DMS79 (cell line): ENCODE measurements at places on chromosomes 1 and 21.

DNA sequence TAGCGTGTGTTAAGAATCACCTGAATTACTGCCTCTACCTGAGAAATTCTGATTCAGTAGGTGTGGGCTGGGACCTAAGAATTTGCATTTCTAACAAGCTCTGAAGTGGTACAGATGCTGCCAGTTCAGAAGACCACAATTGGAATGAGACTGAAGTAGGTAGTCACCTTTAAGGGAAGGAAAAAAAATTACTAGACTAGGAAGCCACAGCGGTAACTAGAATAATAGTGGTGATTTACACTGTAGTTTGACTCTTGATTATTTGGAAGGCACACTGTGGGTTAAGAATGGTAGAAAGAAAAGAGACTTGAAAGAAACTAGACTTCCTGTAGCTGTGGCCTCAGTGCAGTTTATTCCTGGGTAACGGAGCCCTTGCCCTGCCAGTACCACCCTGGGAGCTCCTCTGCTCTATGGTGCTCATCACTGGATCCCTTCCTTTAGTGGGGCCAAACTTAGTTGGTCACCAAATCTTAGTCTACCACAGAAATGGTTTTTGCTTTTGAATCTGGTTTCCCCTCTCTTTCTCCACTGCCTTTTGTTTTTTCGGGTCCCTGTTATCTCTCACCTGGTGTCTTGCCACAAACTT, 43.6 kb downstream of the ARID1A start:
- DNase-seq, result no peak

- DNase-seq, result no peak
Measured at GRCh38 chr1:28045777-28046176, 42.6 kb downstream of the EYA3 start.

DNA sequence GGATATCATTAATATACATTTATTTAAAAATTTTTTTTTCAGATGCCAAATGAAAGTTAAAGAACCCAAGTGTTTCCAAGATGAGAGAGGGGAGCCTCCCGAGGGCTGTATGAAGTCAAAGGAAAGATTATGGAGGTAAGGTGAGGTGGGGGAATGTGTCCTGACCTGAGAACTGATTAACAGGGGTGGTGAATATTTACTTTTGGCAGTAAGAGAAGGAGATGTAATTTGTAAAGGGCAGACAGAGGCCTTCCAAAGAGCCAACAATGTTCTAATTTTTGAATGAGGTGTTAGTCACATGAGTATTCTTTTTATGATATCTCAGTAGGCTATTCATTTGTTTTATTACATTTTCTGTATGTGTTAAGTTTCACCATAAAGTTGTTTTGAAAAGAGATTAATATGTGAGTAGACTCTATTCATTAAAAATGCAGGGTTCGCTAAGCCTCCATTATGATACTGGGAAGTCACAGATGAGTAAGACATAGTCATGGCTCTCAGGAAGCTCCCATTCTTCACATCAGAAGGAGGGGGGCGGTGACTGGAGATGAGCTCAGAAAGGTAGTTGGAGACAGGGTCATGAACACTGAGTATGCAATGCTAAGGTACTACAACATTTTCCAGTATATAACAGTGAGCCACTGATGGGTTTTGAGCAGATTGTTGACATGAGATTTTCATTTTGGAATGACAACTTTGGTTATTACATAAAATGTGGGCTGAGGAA, 62.4 kb upstream of the TNFSF18 start:
- DNase-seq, result no peak

GRCh38 chr1:89590341-89591080, 42.4 kb upstream of the LRRC8C start:
- DNase-seq, result no peak

DNA sequence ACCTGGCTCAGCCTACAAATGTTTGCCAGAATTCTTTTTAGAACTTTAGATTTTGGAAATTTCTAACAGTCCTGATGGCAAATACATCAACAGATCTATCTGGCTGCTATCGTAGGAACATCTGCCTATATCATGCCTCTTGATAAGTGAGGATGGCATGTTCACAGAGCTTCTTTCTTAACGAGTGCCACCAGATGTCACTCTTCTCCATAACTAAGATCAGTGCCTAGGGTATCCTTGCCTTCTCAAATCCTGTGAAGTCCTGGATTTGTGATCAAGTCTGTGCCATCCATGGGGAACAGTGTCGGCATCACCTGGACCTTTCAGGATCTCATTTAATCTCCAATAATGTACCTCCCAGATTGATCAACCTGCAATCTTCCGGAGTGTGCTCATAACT, 36.5 kb upstream of the CD5L start:
- no peak for DNase-seq

DNA sequence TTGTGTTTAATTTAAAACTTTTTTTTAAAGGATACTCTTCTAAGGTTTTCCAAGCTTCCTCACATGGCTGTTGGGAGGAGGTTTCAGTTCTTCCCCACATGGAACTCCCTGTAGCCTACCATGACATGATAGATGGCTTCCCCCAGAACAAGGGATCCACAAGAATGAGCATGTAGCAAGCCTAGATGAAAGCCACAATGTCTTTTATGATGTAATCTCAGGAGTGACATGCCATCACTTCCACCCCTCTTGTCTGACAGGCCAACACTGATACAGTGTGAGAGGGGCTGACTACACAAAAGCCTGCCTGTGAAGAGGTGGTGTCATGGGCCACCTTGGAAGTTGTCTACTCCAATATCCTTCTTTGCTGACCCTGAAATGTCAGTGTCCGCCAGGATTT, 32.0 kb downstream of the CD34 start:
- no peak for DNase-seq

- no peak for DNase-seq
Measured at GRCh38 chr1:21938732-21939538, 1.8 kb upstream of the HSPG2 start.

DNA sequence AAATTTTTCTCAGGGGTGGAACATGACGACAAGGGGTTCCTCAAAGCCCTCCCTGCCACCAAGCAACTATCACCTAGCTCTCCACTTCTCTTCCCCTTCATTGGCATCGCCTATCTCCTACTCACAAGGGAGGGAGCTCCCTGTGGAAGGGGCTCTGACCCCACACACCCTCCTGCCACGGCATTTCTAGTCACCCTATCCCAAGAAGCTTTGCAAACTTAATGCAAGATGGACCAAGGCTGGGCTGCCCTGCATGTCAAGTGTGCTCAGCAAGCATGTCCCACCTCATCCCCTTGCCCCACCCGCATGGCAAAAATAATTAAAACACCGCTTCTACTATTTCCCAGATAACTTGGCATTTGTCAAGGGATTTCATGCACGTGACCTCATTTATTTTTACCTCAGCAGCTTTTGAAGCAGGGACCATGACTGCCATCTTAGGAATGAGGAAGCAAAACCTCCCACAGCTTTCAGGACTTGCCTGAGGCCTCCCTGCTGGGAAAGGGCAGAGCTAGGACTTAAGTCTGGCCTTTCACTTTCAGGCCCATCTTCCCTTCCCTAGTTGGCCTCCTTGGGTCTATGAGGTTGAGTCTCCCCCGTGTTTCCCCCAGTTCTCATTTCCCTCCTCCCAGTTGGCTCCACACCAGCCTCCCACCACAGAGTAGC, 161.3 kb downstream of the TSEN15 start:
- no peak for DNase-seq

- peak; percentile 34 for DNase-seq
Measured at GRCh38 chr1:10399444-10399941, 629 bp downstream of the PGD start.

DNA sequence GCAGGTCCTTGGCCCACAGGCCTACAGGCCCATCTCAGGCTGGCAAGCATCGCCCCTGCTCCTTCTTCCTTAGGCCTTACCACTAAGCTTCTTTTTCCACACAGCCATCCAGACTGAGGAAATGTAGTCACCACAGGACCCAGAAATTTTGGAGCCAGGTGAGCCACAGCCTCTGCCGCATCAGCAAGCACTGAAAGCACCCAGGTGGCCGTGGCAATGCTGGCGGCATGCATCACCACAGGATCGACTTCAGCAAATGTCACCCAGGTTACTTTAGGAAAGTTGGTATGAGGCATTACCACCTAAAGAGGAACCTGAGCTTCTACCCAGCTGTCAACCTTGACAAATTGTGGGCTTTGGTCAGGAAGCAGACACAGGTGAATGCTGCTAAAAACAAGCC, 11.6 kb downstream of the PIGM start:
- DNase-seq, result no peak

DNA sequence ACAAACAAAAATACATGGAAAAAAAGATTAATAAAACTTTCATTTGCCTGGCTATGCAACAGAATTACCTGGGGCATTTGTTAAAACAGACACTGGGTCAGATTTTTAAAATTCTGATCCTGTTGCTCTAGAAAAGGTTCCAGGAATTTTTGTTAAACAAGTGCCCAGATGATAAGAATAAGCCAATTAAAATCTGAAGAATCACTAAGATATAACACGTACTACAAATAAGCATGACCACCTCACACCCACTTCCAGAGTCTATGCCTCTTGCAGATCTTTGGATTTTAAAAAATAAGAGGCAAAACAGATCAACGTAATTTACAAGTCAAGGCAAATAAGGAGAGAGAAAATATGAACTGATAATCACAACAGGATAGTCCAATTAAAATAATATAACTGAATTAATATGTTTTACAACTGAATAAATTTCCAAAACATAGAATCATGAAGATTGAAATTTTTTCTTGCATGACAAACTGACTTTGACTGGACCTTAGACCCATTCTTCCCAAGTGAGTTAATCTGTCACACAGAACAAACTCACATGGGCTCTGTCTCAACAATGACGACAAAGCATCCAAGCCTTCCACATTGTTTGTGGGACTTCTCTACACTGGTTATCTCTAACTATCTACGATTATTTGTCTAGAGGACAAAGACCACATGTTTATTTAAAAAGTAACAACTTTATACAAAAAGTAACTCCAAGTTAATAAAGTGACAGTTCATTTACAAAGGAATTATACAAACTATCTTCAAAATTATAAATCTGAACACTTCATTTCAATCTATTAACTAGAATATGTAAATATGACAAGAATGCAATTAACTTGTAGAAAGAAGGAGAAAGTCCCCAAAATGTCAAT, 56.9 kb downstream of the COP1 start:
- DNase-seq, result no peak

DNA sequence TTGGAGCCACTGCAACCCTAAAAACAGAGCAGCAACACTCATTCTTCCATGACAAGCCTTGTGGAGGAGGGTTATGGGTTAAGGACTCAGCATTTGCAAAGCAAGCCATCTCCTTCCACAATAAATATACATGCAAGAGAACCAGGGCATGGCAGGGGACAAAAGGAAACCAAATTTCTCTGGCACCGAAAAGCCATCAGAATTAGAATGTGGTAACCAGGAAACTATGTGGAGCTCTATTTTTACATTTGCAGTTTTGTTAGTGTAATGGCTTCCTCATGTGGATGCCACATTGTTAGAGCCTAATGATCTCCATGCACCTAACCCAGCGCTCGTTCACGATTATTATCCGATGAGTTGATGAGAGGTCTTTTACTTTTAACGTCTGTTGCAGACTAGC, 91.7 kb downstream of the NAV1 start:
- DNase-seq, result no peak

DNA sequence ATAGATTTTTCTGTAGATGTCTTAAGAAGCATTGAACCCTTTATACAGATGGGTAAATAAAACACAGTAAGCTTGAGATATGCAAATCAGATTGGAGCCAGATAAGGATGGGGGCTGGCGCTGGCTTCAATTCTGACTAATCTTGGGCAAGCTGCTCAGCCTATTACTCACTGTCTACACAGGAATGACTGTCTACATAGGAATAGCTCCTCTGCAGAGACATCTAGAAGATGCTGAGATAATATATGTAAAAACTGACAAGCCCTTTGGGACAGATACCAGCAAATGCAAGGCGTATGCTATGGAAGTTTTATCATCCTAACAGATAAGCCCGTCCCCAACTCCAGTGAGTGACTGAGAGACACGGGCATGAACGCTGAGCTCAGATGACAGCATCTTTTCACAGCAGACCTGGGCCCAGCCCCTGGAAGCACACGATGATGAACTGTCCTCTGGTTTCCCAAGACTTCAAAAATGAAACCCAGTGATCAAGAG, 1.7 kb downstream of the CLDN14 start:
- no peak for DNase-seq

DNA sequence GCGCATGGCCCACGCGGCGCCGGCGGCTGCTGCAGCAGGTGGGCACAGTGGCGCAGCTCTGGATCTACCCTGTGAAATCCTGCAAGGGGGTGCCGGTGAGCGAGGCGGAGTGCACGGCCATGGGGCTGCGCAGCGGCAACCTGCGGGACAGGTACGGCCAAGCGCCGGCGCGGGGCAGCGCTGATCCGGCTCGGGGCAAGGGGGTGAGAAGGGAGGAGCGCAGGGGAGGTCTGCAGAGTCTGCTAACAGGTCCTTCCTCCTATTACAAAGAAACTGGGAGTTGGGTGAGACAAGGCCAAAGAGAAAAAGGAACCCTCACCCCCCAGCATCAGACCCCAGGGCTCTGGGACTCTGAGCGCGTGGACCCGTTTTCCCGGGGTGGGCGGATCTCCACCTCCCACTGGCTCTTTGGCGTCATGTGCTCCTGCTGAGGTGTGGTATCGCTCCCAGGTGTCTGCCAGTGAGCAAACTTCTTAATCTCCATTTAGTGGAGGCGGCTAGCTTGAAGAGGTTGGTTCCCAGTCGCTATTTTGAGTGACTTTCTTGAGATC, 431 bp downstream of the MTARC1 start:
- DNase-seq, result peak; percentile 66

DNA sequence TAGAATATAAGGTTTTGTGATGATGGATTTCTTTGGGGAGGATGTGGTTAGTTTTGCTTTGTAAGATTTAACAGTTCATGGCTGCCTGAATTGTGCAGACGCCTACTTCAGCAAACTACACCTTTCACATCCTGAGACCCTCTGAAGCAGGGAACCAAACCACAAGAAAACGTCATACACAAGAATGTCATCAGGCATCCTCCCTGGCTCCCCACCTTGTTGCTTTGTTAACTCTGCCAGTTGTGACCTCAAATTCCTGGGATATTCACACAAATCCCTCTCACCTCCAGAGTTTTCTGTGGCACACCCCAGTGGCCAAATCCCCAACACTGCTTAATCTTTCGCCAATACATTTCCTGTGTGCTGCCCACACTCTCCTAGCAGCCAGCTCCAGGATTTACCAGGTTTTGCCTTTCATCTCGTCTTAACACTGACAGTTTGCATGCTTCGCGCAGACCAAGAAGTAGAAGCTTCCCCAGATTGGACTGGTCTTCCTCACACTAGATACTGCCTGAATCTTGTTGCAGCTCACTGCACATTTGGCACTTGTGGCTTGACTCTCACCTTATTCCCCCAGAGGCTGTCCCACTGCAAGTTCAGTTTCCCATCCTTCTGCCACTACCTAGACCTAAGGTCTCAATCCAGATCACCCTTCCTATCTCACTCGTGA, 51.1 kb upstream of the CTTNBP2NL start:
- no peak for DNase-seq

- DNase-seq, result peak; percentile 32
Measured at GRCh38 chr21:16420031-16420724, 690.4 kb downstream of the USP25 start.
